Stimulated activated CD8-positive, alpha-beta memory T cell treated with anti-CD3 and anti-CD28 coated beads, Interleukin-4, amount 100 ng/mL, for 48 hours (primary cell): ENCODE measurements at places on chromosomes 16 and 17.

DNA sequence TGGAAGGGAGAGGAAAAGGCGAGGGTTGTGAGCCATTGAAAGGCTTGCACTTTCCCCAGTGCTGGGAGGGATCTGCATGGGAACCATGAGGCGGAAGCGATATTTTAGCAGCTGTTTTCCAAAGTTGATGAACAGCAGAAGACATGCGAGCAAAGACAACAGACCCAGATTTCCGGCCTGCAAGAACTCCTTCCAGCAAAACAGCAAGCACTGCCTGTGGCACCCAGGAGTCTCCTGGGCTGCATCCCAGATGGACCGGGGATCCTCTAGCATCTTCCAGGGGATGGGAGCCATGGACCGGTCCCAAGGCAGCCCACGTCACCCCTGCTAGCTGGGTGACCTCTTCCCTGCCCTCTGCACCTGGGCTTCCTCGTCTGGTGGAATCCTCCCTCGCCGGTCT lies 162.8 kb downstream of the IRF8 start:
- no peak for DNase-seq

DNA sequence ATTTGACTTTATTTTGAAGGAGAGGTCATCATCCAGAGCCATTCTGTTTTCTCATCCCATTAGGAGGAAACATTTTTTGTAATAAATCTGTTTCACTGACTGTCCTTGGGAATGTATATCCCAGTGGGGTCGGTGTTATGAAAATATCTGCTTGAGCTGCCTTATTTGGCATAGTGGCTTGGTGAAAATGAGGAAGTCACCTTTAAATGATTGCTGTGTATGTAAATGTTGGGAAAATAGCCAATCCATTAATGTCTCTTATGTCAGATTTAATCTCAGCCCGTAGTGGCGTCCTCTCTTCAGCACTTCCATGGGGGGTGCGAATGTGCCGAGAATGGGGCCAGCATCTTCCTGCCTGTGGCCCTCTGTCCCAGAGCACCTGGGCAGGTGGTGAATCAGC lies 57.6 kb downstream of the BANP start:
- no peak for DNase-seq

- no peak for DNase-seq
Observed at GRCh38 chr17:4513113-4514032, 14.7 kb downstream of the SPNS2 start.

- DNase-seq = no peak
Observed at GRCh38 chr17:9513266-9513665, 62.4 kb downstream of the STX8 start.

DNA sequence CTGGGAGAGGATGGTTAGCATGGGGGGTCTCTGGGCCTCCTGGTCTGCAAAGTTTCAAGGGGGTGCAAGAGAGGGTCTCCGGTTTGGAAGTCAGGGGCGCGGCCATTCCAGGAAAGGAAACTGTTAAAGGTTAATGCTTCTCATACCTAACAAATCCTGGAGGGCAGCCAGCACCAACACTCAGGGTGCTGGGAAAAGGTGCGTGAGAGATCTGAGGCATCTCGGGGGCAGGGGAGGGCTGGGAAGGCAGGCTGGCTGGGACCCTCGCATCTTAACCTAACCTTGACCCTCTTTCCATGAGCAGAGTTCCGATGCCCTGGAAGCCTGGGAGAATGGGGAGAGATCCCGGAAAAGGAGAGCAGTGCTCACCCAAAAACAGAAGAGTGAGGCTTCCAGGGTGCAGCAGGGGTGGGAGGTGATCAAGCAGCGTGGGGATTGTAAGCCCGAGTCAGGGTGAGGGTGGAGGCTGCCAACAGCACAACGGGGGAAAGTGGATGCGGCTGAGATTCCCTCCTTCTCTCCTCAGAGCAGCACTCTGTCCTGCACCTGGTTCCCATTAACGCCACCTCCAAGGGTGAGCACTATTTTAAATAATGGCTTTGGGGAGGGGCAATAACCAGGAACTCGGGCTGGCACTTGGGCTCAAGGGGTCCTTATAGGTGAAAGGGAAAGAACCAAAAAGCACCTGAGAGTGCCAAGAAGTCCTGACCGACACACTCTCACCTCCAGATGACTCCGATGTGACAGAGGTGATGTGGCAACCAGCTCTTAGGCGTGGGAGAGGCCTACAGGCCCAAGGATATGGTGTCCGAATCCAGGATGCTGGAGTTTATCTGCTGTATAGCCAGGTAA lies 996 bp downstream of the TNFSF13 start:
- DNase-seq = no peak

DNA sequence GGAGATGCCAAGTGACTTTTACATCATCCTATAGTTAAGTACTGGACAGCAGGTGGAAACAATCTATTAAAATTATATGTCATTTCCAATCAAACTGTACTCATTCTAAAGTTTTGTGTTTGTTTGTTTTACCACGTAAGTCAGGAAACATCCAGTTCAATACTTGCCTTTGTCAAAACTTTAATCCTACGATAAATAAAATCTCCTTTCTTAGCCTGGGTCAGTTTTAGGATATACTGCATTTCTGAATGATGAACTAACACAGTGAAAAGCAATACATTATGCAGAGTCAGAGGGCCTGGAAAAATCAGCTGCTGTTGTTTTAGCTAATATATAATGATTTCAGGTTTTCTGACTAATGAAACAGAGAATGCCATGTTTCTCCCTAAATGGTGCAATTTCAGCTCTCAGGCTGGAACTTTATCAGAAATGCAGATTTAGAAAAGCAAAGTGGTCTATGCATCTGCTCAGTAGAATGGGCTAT lies 756.4 kb downstream of the CDH11 start:
- no peak for DNase-seq

GRCh38 chr17:80393961-80394360 lies 21.0 kb upstream of the ENDOV start:
- DNase-seq = no peak

DNA sequence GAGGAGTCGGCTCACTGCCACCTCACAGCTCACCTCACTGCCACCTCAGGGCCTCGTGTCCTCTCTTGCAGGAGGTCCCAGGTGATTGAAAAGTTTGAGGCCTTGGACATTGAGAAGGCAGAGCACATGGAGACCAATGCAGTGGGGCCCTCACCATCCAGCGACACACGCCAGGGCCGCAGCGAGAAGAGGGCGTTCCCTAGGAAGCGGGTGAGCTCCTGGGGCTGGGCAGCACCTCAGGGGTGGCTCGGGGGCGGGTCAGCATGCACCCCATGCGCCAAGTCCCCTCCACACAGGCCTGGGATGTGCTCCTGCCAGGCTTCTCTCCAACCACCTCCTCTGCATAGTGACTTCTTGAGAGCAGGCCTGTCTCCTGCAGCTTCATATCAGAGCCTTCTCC lies 63.6 kb downstream of the PLD6 start:
- no peak for DNase-seq

DNA sequence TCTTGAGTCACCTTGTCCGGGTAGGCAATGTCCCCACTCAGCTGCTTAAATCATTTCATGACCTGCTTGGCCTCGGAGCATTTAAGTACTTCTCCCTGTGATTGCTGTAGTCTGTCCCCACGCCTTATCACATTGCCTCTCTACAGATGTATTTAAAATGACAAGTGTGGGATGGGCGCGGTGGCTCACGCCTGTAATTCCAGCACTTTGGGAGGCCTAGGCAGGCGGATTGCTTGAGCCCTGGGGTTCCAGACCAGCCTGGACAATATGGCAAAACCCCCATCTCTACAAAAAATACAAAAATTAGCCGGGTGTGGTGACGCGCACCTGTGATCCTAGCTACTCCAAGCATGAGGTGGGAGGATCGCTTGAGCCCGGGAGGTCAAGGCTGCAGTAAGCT lies 1.3 kb upstream of the GJC1 start:
- no peak for DNase-seq

DNA sequence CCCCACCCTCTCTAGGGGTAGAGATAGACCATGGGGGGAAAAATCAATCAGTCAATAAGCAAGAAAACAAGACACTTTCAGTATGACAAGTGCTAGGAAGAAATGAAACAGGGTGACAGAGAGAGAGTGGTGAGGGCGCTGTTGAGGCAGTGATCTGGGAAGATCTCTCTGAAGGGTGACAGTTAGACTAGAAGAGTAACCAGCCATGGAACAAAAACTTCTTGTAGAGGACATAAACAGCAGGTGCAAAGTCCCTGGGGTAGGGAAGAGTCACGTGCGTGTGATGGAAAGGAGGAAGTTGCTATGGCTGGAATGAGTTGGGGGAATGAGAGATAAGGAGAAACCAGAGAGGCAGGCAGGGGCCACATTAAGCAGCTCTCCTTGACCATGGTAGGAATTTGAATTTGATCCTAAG lies 16.8 kb upstream of the EMP2 start:
- no peak for DNase-seq

DNA sequence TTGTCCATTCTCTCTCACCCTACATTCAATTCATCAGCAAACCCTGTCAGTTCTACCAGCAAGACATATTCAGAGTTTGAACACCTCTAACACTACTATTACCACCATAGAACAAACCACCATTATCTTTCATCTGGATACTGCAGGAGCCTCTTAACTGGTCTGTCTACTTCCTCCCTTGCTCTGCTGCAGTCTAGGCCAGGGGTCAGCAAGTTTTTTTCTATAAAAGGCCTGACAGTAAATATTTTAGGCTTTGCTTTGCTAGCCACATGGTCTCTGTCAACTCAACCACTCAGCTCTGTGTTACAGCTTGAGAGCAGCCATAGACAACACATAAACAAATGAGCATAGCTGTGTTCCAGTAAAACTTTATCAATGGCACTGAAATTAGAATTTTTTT lies 13.8 kb downstream of the KCTD19 start:
- no peak for DNase-seq

GRCh38 chr17:10050597-10051101 lies 145.6 kb upstream of the RCVRN start:
- no peak for DNase-seq

DNA sequence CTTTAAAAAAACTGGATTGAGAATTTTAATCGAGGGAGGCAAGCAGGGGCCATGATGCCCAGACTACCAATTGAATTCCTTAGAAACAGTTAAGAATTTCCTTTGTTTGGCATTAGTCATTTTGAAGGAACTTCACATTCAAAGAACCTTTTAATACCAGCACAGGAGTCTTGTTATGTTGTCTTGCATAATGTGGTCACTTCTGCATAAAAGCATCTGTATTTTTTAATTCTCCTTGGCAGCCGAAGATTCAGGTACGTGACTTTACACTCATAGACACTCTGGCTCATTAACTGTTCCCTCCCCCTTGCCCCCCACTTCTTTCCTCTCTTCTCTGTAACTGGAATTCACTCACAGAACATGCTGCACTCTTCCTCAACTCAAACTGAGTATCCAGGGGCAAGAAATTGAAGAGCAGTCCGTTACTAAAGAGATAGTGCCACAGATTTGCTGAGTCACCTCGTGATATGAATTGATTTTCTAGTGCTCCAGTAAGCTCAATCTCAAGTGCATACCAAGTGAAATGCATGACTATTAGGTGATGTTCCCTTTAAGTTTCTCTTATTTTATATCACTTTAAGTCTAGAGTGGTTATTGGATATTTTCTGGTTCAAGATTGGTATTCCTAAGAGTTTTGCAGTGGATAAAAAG lies 572.2 kb upstream of the SOX9 start:
- no peak for DNase-seq

DNA sequence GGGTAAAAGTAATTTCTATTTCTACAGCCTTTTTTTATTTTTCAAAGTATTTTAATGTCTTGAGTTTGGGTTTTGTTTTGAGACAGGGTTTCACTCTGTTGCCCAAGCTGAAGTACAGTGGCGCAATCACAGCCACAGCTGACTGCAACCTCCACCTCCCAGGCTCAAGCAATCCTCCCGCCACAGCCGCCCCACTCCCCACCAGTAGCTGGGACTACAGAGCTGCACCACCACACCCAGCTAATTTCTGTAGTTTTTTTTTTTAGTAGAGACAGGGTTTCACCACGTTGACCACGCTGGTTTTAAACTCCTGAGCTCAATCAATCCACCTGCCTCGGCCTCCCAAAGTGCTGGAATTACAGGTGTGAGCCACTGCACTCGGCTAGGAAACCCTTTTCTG lies 44.0 kb downstream of the TUBD1 start:
- peak; percentile 81 for DNase-seq

DNA sequence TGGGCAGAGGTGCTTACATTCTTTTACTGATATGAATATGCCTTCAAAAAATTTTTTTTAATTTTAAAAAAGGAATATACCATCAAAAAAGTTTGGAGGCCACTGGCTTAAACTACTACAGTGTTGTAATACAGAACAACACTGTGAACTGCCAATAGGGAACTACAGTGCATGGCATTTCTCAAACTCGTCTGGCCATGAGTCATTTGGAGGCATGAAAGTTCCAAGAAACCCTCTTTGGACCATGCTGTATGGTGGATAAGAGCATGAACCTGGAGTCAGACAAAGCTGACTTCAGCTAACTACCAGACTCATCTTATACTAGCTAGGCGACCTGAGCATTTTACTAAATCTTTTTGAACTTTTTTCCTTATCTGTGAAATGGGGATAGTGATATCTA lies 9.2 kb upstream of the NF1 start:
- DNase-seq = no peak

GRCh38 chr16:86080982-86081381 lies 182.0 kb downstream of the IRF8 start:
- no peak for DNase-seq

GRCh38 chr17:1909985-1910384 lies 80.2 kb downstream of the RPA1 start:
- DNase-seq = no peak

- no peak for DNase-seq
Observed at GRCh38 chr17:65103896-65104295, 33.3 kb upstream of the RGS9 start.

DNA sequence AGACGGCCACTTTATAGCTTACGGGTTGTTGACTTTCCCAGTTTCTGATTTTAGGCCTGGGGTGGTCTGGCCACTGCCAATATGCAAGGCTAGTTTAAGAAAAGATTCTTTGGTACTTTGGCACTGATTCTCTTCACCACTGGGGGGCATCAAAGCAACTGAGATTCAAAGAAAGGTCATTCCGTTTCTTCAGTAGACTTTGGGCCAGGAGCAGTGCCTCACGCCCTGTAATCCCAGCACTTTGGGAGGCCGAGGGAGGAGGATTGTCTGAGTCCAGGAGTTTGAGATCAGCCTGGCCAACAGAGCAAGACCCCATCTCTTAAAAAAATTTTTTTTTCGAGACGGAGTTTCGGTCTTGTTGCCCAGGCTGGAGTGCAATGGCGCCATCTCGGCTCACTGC lies 53.0 kb downstream of the RPA1 start:
- no peak for DNase-seq

DNA sequence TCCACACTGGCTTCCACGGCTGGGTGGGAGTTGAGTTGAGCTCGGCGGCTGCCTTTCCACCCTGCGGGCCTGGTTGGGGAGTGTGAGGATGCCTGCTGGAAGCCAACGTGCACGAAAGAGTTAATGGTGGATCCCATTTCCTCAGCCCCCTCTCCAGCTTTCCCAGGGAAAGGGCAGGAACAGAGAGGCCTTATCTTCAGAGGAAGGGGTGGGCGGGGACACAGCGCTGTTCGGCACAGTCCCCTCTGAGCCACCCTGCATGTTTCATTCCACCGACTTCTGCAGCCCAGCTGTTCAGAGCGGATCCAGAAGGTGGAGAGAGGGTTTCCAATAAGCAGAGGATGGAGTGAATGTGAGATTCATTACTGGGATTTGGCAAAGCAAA lies 295.3 kb downstream of the SEC14L1 start:
- DNase-seq = no peak
